CD4-positive, alpha-beta T cell treated with Interleukin-17A for 4 hours (primary cell): ENCODE measurements at places on chromosomes 12 and 14.

DNA sequence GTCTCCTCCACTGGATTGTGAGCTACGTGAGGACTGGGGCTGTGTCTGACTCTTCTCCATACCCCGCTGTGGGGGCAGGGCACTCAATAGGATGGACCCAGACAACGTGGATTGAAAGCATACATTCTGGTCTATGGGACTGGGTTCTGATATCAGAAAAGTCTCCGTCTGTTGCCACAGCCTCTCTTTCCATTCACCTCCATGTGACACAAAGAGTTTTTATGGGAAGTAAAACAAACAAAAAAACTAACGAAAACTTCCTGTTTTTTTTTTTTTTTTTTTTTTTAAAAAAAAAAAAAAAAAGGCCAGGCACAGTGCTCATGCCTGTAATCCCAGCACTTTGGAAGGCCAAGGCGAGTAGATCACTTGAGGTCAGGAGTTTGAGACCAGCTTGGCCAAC lies 44.7 kb downstream of the SLC8A3 start:
- no peak for DNase-seq

GRCh38 chr14:23284654-23285529 lies 1.0 kb downstream of the HOMEZ start:
- no peak for DNase-seq

- DNase-seq = no peak
Measured at GRCh38 chr14:99789581-99789980, 3.6 kb upstream of the EML1 start.

DNA sequence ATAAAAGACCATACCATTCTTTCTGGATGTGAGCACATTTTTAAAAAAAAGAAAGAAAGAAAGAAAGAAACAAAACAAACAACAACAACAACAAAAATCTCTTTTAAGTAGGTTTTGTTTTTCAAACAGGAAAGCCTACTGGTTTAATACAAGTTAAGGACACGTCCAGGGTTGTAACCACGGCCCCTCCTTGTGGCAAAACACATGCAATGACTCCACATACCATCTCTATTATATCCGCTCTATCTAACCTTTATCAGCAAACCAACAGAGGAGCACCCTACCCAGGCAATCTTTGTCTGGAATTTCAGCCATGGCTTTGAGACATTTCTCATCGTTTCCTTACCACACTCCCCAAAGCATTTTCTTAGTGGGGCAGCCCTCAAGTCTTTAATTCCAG lies 360.5 kb upstream of the TMPO start:
- DNase-seq = no peak

- DNase-seq = no peak
Measured at GRCh38 chr14:26863736-26864135, 265.9 kb upstream of the NOVA1 start.

DNA sequence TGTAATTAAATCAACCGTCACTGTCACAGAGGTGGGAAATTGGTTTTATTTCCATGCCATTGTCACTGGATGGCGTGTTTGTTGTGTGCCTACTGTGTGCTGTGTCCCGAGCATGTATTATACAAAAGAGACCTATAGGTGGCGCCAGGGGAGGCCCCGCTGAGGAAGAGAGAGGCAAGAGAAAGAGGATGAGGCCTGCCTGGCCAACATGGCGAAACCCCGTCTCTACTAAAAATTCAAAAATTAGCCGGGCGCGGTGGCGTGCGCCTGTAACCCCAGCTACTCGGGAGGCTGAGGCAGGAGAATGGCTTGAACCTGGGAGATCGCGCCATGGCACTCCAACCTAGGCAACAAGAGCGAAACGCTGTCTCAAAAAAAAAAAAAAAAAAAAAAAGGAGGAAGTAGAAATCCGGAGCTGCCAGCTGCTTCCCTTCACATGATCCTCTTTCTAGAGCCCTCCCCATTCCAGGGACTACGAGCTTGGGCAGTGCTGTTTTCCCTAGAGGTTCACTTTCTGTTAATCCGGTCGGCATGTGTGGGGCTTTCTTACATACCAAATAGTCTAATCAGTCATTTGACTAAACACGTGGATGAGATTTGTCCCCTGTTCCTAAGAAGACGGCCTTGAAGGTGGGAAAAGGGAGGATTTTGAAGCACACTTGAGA lies 6.4 kb upstream of the CCDC175 start:
- no peak for DNase-seq

GRCh38 chr12:114841557-114842251 lies 157.7 kb upstream of the TBX3 start:
- no peak for DNase-seq

DNA sequence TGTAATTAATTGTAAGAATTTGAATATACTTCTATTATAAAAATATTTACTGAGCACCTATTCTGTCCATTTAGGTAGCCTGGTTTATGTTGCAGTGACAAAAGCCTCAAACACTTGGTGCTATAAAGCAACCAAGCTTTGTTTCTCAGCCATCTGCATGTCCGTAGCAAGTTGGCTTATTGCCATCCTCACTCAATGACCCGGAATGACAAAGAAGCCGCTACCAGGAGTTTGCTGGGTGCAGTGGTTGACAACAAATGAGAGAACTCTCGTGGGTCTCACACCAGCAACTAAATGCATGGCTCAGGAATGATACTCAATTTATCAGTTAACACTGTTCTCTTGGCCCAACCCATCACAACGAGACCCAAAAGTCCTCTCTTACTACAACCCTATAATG lies 553.1 kb downstream of the DIO2 start:
- DNase-seq = no peak

DNA sequence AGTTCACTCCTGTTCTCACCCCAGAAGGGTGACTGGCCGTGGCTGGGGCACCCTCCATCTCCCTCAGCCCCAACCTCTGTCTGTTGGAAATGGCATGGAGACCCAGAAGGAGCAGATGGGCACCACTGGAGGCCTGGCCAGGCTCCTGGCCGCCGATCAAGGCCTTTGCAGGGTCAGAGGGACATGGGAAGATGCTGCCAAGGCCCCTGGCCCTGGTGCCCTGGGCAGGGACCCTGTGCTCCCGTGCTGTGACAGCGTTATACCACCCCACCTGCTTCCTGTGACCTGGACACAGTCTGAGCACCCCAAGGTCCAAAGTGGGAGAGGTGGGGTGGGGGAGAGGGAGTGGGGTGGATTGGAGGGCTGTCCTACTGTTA lies 3.5 kb downstream of the INF2 start:
- no peak for DNase-seq

DNA sequence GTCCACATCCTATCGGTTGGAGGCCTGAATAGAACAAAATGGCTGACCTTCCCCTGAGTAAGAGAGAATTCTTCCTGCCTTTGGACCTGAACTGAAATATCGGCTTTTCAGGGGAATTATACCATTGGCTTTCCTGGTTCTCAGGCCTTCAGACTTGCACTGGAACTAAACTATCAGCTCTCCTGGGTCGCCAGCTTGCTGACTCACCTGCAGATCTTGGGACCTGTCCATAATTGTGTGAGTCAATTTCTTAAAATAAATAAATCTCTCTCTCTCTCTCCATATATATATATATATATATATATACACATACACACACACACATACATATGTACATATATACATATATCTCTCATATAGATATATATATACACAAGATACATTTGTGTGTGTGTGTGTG lies 41.6 kb downstream of the KCNK10 start:
- DNase-seq = no peak

DNA sequence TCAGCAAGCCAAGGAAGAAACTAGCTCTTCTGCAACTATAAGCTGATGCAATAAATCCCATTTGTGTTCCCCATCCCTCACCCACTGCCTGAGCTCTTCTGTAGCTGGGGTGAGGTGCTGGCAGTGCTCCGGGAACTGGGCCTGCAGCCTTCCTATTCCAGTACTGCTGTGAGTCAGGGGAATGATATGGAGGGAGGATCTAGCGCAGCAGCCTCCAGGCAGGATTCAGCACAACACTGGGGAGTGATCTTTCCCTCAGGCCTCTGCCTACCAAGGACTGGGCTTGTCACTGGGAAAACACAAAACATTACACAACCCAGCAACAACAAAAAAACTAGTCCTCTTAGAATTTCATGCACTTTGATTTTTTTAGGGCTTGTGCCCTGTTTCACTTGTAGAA lies 58.7 kb downstream of the ST8SIA1 start:
- no peak for DNase-seq

- DNase-seq = peak; percentile 91
Measured at GRCh38 chr12:56041552-56042429, at the start of gene RPS26. TSS of gene RPS26 (plus strand) at chr12:56041918. CDS start at chr12:56042167, 249 bp downstream.

GRCh38 chr14:79411403-79412174 lies 799.7 kb downstream of the DIO2 start:
- DNase-seq = no peak
